Upper lobe of right lung (tissue), 1 donor: ENCODE measurements at places on chromosomes 12 and 14. TPM values are rescaled to one million over a fixed set of nuclear protein-coding genes. Genes with fewer than 3 reads are reported as not detected.

Gene PPP4R3A
- total RNA-seq, result 86.2 TPM

Gene PPP4R4
- total RNA-seq, result 2.2 TPM

DNA sequence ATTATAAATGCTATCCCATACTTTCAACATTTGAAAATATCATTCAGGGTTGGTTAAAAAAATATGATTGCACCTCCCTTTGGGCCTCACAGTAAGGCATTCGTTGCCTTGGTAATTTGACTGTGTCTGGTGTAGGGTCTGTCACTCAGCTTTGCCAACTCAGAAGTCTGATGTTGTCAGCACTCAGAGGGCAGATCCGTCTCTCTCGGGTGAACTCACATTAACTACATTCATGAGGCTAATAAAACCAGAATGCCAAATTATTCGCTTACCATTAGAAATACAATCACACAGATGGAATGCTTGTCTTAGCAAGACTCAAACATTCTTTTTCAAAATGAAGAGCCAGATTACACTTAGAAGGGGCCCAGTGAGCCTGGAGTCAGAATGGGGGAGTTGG, 53.0 kb downstream of the NPAS3 start:
- no peaks in the 10 kb centered on the region for H3K4me1 ChIP-seq
- H3K27me3 ChIP-seq, result no peaks in the 10 kb centered on the region
- DNase-seq, result no peak
- no peak overlapping the region for H3K27ac ChIP-seq
- no peak overlapping the region for H3K4me3 ChIP-seq

DNA sequence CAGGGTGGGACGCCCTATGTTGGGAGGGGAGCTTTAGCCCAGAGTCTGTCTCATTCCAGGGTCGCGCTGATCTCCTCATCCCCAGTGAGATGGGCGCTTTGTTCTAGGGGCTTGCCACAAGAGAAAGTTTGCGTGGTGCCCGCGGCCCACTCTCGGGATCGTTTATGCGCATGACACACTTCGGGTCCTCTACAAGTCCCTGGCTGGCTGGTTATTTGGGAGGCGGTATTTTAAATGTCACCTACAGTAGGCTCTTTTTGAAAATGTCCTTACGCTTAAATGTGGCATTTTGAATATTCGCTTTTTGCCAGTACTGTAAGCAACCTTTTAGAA, 541 bp downstream of the GOLT1B start:
- peaks cover 37% of the 10 kb centered on the region for H3K4me1 ChIP-seq
- peak overlapping the region; percentile 93 for H3K27ac ChIP-seq
- peak overlapping the region; percentile 97 for H3K4me3 ChIP-seq

GRCh38 chr14:80664576-80664975, 277.0 kb downstream of the CEP128 start:
- no peak overlapping the region for H3K27ac ChIP-seq
- no peaks in the 10 kb centered on the region for H3K4me1 ChIP-seq
- DNase-seq, result no peak
- no peaks in the 10 kb centered on the region for H3K27me3 ChIP-seq

GRCh38 chr12:55720071-55720564, at the start of gene RDH5:
Gene RDH5 (plus strand): TSS chr12:55720393. CDS start chr12:55721185, 792 bp downstream.
- no peaks in the 10 kb centered on the region for H3K27me3 ChIP-seq
- peaks cover 53% of the 10 kb centered on the region for H3K4me1 ChIP-seq
- peaks cover 33% of the 10 kb centered on the region for H3K36me3 ChIP-seq
- H3K27ac ChIP-seq, result peak within 1 kb of the TSS; percentile 36
- no peak within 1 kb of the TSS for H3K4me3 ChIP-seq
- no peak for DNase-seq
